ENCODE measurements at places on chromosomes 11 and 22. TPM values are rescaled to one million over a fixed set of nuclear protein-coding genes. Genes with fewer than 3 reads are reported as not detected.

PAX6 gene
- 1.5 TPM for total RNA-seq

SCN3B gene
- 0.17 TPM for total RNA-seq

DDI1 gene
- total RNA-seq = not detected

NNMT gene
- total RNA-seq = 244 TPM

C22orf31 gene
- total RNA-seq = not detected

TCF20 gene
- 15.2 TPM for total RNA-seq

GGT1 gene
- total RNA-seq = 110 TPM

WT1 gene
- 5.9 TPM for total RNA-seq

CENPM gene
- total RNA-seq = 37.5 TPM

OR51I2 gene
- total RNA-seq = not detected

APOA4 gene
- total RNA-seq = not detected

FXYD2 gene
- 19.3 TPM for total RNA-seq

INPPL1 gene
- 88.8 TPM for total RNA-seq

TNNI2 gene
- not detected for total RNA-seq

SCARF2 gene
- 1.4 TPM for total RNA-seq

ART5 gene
- 0.39 TPM for total RNA-seq

PTGDR2 gene
- total RNA-seq = 0.08 TPM

OR52I2 gene
- not detected for total RNA-seq

TSGA10IP gene
- not detected for total RNA-seq
